ENCODE measurements at places on chromosomes 5 and 9.
A peak's percentile ranks its signal among the peaks of the same experiment; 100 is the strongest.

DNA sequence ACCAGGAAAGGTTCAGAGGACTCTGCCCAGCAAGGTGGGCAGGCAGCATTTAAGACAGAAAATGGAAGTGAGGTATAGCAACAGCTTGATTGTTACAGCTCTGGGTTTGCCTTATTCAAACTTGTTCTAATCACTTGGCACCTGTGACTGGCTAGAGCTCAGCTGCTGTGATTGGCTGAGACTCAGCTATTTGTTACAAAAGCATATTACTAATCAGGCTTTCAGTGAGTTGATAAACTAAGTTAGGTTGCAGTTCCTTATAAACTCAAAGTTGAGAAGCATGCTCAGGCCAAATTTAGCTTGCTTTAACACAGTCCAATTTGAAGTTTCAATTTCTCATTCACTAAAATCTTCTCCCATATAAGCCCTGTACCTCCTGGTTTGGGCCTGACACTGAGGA is 56.3 kb downstream of the GDA start:
- DNase-seq = no peak

GRCh38 chr9:35714579-35715252 is 17.3 kb downstream of the TLN1 start:
- no peak for DNase-seq

- no peak for DNase-seq
Observed at GRCh38 chr9:108382310-108382709, 473.5 kb downstream of the ACTL7B start.

DNA sequence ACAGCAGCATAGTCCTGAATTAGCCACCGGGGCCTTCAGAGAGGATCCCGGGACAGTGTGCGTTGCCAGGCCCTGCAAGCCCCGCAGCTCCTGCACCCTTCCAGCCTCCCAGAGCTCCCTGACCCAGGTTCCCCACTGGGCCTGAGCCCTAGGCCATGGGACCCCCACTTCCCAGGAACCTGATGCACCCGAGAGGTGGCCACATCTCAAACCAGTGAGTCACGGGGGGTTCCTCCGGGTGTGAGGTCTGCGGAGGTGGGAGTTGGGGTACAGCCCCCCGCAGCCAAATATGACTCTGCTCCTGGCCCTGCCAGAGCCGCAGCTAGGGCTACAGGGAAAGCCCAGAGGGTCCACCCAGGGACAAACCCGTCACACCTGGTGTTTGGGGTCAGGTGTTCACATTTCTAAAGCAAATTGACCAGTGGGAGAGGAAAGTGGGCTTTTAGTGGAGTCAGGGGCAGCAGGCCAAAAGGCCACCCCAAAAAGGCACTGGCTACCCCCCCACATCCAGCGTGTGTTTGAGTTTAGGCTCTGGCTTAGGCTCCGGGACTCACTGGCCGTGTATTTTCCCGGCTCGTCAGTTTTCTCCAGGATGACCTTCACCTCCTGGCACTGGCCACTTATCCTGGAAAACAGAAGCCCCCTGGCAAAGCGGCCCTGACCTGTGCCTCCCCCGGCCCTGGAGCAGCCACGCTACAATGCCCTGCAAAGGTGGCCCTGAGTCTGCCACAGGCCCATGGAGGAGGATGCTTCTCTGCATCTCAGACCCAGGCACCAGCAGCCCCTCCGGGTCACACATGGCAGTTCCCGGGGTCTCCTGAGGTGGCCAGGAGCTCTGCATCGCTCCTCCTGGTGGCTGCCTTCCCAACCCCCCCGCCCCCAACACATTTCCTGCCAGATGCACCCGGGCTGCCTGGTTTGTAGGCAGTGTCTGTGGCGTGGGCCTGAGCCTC is 17.4 kb upstream of the OBP2B start:
- no peak for DNase-seq

GRCh38 chr5:31825518-31826068 is 186.7 kb downstream of the PDZD2 start:
- DNase-seq = no peak

- no peak for DNase-seq
Observed at GRCh38 chr9:125464591-125465385, 203.2 kb downstream of the GAPVD1 start.

- no peak for DNase-seq
Observed at GRCh38 chr9:78893774-78894401, 597.0 kb downstream of the PSAT1 start.

DNA sequence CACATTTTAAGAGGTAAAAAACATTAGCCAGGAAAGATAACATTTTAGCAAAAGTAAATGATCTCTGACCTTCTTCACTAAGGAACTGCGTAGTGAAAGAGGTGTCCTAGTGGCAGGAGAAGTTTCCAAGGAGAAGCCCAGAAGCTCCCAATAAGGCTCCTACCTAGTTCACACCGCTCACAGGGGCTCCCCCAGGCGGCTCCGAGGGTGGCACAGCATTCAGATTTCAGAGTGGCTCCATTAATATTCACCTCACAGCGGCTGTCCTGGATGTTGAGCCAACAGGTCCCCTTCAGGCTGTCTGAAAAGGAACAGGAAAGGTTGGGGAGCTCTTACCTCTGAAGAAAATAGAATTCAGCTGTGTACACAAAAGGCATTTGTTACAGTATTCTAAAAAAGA is 187.3 kb downstream of the FBN2 start:
- no peak for DNase-seq

DNA sequence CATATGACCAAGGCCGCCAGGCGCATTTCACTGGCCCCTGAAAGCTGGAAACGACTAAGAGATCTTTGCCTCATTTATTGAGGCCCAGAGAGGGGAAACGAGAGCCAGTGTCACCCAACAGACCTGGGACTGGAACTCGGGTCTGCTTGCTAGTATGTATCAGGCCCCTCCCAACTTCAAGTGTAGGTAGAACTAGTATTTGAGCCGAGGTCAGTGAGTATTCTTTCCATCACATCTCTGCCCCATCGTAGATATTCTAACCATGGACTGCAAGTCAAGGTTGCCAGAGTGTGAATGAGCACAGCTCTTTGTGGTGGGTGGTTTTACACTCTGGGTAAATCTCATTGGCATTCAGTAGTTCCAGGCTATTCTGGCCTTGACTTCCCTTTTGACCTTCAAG is 42.2 kb downstream of the GPR107 start:
- DNase-seq = no peak

DNA sequence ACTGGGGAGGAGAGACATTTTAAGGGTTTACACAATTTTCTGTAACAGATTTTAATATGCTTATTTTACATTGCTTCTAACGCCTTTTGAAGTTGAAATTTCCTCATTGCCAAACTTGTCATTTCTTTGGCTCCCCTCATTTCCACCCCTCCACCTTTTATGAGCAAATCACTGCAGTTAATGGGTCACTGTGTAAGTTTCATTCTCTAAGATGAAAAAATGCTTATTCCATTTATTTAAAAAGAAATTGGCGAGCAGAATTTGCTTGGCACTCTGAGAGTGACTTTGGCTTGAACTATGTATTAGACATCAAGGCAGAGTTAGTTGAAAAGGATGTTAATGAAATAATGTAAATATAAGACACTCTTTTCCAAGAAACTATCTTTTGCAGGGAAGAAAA is 66.6 kb downstream of the ITGA1 start:
- DNase-seq = no peak

- DNase-seq = no peak
Observed at GRCh38 chr9:21690561-21690960, 111.9 kb upstream of the MTAP start.

DNA sequence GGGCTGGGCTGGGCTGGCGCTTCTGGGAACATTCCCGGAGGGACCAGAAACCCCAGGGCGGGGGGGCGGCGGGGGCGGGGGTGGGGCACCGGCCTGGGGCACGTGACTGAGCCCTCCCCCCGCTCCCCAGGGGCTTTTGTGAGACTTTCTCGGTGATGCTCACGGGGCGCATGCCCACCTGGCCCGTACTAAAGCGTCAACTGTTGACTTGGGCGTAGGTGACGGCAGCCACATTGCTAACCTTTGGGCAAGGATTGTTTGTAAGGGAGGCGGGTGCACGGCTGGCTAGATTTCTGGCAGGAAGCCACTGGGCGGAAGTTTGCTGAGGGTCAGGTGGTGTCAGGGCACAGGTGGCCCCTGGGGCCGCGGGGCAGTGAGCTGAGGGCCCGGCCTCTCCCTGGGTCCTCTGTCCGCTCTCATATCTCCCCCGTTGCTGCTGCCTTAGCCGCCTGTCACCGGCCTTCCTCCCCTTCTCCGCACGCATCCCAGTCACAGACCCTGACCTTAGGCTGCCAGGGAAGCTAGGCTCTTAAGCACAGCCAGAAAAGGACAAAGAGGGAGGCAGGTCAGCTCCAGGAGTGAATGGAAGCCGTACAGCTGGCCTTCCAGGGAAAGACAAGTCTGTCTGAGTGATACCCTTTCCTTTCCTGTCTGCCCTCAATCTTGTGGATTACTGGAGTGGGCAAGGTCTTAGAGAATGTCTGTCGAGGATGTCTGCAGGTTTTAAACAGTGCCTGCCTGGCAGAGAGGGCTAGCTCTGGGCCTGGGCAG is 812 bp downstream of the CACFD1 start:
- DNase-seq = peak; percentile 60

- DNase-seq = no peak
Observed at GRCh38 chr9:36140086-36141084, 3.9 kb downstream of the GLIPR2 start.

GRCh38 chr5:84752780-84753179 is 368.1 kb upstream of the EDIL3 start:
- no peak for DNase-seq

DNA sequence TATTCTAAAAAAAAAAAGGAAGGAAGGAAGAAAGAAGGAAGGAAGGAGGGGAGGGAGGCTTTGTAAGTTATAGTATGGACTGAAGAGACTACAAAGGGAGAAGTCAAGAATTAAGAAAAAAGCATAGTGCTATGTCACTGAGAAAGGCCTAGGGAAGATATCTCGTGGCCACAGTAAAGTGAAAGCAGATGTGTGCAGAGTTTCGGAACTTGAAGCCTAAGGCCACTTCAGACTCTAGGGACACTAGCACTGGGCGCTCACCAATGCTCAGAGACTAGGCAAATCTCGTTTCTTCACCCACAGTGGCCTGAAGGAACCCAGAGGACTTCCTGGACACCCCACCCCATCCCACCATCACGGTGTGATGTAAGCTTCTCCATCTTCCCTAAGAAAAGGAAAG is 181.4 kb upstream of the TRPM3 start:
- DNase-seq = no peak

- no peak for DNase-seq
Observed at GRCh38 chr5:71782771-71783770, 64.0 kb downstream of the CARTPT start.

DNA sequence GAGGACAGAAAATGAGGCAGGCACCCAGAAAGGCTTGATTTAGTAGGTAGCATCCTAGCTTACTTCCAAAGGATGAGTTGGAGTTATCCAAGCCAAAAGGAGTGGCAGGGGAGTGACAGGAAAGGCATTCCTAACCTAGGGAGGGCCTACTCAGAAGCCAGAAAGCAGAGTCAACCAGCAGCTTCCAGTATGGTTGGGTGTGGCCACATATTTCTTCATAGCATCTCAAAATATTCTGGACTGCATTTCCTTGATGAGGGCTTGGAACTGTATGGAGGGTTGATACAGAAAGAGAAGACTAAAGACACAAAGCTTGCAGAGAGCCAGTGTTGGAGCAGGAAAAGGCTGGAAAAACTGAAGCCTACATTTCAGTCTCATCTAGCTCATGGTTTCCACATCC is 656.8 kb upstream of the DMAC1 start:
- no peak for DNase-seq

GRCh38 chr5:72556351-72557166 is 49.3 kb upstream of the ZNF366 start:
- peak; percentile 53 for DNase-seq

GRCh38 chr5:123085638-123086286 is 3.3 kb upstream of the PRDM6 start:
- DNase-seq = no peak

DNA sequence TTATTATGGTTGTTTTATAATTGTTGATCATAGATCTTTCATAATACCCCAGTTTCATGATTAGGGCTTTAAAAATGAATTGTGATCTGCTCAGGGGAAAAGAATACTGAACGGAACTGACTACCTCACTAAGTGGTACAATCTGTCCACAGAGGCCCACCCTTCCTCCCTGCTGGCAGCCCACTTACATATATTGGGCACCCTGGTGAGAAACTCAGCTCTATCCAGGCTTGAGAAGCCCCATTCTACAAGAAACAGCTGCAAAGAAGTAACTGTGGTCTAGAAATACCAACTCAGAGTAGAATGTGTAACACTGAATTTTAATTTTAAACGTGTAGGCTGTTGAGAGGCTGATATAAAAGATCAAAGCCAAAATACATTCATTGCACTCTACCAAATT is 46.9 kb downstream of the TSSK1B start:
- DNase-seq = no peak

DNA sequence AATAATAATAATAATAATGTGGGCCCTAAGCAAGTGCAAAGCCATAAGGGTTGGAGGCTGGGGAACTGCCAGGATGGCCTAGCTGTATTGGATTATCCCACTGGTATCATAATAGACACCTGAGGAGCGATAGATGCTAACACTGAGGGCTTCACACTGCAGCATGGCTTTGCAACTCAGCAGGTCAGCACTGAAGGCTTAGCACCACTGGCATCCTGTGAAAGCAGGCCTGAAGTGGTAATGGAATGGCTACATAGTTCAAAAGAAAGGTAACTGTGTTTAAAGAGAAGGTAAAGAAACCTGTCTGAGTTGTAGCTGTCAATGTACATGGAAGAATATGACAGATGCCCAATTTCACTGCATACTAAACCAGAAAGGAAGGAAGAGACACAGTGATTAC is 359.0 kb downstream of the OSTF1 start:
- DNase-seq = no peak

DNA sequence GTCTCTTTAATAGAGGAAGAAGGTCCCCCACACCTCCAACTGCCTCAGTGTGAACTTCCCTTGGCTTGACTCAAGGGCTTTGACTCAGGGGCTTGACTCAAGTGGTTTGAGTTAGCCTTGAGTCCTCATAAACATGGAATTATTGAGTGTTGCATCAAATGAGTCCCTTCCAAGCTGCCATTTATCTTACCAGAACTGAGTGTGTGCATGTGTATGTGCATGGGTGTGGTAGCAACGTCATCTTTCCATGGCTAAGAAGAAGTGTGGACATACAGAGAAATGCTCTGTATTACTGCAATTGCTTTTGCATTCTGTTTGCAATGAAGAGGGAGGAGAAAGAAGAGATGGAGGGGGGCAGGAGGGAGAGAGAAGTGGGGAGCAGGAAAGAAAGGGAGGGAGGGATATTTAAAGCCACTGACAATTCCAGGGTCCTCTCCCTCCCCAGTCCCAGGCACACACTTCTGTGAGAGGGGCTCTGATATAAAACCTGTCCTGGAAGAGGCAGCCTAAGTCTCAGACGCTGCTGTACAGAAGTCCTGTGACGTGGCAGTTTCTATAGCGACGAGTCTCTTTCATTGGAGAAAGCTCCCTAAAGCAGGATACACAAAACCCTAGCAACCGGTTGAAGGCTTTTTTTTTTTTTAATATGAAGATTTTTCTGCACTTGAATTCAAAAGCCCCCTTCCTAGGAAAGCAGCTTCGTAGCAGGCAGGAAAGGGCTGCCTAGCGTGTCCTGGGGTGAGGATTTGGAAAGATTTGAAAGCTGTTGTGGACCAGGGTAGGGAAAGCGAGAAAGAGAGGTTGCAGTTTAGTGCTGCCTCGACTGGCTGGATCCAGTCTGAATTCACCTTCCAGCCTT is 93.3 kb upstream of the MAP1B start:
- no peak for DNase-seq

- DNase-seq = no peak
Observed at GRCh38 chr9:124346347-124347163, 68.7 kb downstream of the PSMB7 start.
